T-helper 1 cell treated with Interleukin-12 subunit alpha and Interleukin-12 subunit beta and Interleukin-4 antibody, amounts not matched to agents 30 ng/mL and 1 ng/mL, for 36 hours (primary cell): ENCODE measurements at places on chromosomes 2 and 18. TPM values are rescaled to one million over a fixed set of nuclear protein-coding genes. Genes with fewer than 3 reads are reported as not detected.

XDH gene
- 0.15 and 0.17 TPM in 2 replicates for total RNA-seq

TSHZ1 gene
- 14.9 and 15.5 TPM in 2 replicates for total RNA-seq

MAL gene
- 791 and 797 TPM in 2 replicates for total RNA-seq

GPR39 gene
- total RNA-seq: not detected in 2 replicates

REG3G gene
- not detected in 2 replicates for total RNA-seq

XIRP2 gene
- total RNA-seq: not detected in 2 replicates

CRYGD gene
- not detected in 2 replicates for total RNA-seq

FAM228B gene
- 7.8 and 10.1 TPM in 2 replicates for total RNA-seq

TSPYL6 gene
- not detected in 2 replicates for total RNA-seq

DSG4 gene
- not detected in 2 replicates for total RNA-seq

GULP1 gene
- not detected in 2 replicates for total RNA-seq

EHBP1 gene
- total RNA-seq: 21.1 and 25.7 TPM in 2 replicates

ANKRD29 gene
- total RNA-seq: 0.20 TPM in 1 of 2 replicates, not detected in the other

RAB6C gene
- total RNA-seq: not detected in 2 replicates

MAPRE3 gene
- total RNA-seq: 2.2 and 3.4 TPM in 2 replicates

NEDD4L gene
- total RNA-seq: 4.3 and 4.6 TPM in 2 replicates

GCKR gene
- total RNA-seq: not detected in 2 replicates

CYTIP gene
- total RNA-seq: 484 and 497 TPM in 2 replicates

KCNJ3 gene
- not detected in 2 replicates for total RNA-seq

SLC35F6 gene
- 22.4 and 23.1 TPM in 2 replicates for total RNA-seq

CCDC85A gene
- total RNA-seq: not detected in 2 replicates

CHRND gene
- total RNA-seq: not detected in 2 replicates

NMUR1 gene
- total RNA-seq: 1.4 TPM in 2 replicates

DUSP11 gene
- total RNA-seq: 31.3 and 33.9 TPM in 2 replicates

FOXD4L1 gene
- 0.10 and 0.24 TPM in 2 replicates for total RNA-seq

NOSTRIN gene
- not detected in 2 replicates for total RNA-seq

AGAP1 gene
- 2.0 and 2.7 TPM in 2 replicates for total RNA-seq

IL18RAP gene
- 40.3 and 43.4 TPM in 2 replicates for total RNA-seq

ALPG gene
- total RNA-seq: not detected in 2 replicates

MAP2 gene
- not detected in 2 replicates for total RNA-seq

DUSP2 gene
- total RNA-seq: 71.0 and 74.7 TPM in 2 replicates

CFLAR gene
- total RNA-seq: 310 and 313 TPM in 2 replicates

ASB18 gene
- not detected in 2 replicates for total RNA-seq

TRIM43 gene
- total RNA-seq: not detected in 2 replicates

C2orf80 gene
- not detected in 2 replicates for total RNA-seq

PIEZO2 gene
- not detected in 2 replicates for total RNA-seq

ZAP70 gene
- total RNA-seq: 346 and 364 TPM in 2 replicates

ACMSD gene
- total RNA-seq: not detected in 2 replicates

IGFBP2 gene
- 10.1 and 11.3 TPM in 2 replicates for total RNA-seq

TBR1 gene
- total RNA-seq: 0.05 and 0.10 TPM in 2 replicates

PIGN gene
- 28.0 and 28.3 TPM in 2 replicates for total RNA-seq

C2orf66 gene
- total RNA-seq: 1.2 and 1.8 TPM in 2 replicates

CFAP221 gene
- total RNA-seq: not detected in 2 replicates

CELF4 gene
- total RNA-seq: not detected in 2 replicates

RUFY4 gene
- total RNA-seq: 3.2 and 3.3 TPM in 2 replicates

MC2R gene
- not detected in 2 replicates for total RNA-seq

IGFBP5 gene
- not detected in 2 replicates for total RNA-seq

DSC1 gene
- total RNA-seq: not detected in 2 replicates

SP3 gene
- 95.6 and 107 TPM in 2 replicates for total RNA-seq

MALL gene
- 0.20 TPM in 1 of 2 replicates, not detected in the other for total RNA-seq

PIAS2 gene
- 26.5 and 29.6 TPM in 2 replicates for total RNA-seq

CABYR gene
- 0.74 and 1.2 TPM in 2 replicates for total RNA-seq

YIPF4 gene
- total RNA-seq: 37.6 and 41.1 TPM in 2 replicates

ANKRD44 gene
- total RNA-seq: 256 and 259 TPM in 2 replicates

ACKR3 gene
- 2.8 and 3.0 TPM in 2 replicates for total RNA-seq

PROKR1 gene
- 0.05 TPM in 1 of 2 replicates, not detected in the other for total RNA-seq

KCNE4 gene
- total RNA-seq: not detected in 2 replicates

SLC9A4 gene
- total RNA-seq: 0.15 and 0.20 TPM in 2 replicates

CCDC68 gene
- total RNA-seq: not detected in 2 replicates

FTCDNL1 gene
- 0.71 and 1.0 TPM in 2 replicates for total RNA-seq
